ENCODE measurements at places on chromosomes 13 and 19.

GRCh38 chr19:2477141-2477710, 1.3 kb downstream of the GADD45B start:
- DNase-seq = peak; percentile 45

DNA sequence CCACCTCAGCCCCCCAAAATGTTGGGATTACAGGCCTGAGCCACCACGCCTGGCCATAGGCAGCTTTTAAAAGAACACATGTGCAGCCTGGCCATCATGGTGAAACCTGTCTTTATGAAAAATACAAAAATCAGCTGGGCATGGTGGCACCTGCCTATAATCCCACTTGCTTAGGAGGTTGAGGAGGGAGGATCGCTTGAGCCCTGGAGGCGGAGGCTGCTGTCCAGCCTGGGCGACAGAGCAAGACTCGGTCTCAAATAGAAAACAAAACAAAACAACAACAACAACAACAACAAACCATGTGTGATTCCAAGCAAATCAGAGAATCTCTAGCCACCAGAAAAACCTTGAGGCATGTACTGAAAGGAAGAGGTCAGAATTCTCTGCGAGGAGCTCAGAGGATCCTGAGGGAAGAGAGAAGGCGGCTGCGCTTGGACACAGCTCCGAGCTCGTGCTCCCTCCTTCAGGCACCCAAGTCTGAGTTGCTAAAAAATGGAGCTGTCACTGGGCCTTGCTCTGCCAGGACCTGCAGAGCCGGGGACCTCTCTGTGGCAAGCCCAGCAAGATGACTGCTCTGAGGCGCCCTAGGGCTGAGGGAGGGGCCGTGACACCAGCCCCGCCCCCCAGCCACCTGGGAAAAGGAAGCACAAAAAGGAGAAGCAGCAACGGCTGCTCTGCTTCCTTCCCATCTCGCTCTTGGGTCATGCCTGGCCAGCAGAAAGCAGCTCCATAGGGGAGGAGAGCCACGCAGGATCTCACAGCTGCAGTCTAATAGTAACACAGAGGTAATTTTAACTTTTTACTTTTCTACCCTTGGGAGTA, at the start of gene ARL11:
Gene ARL11 (plus strand): TSS at position 677 of the 822 bp plus-strand sequence. CDS start 1,941 bp downstream, outside the sequence.
- DNase-seq = peak; percentile 55

- no peak for DNase-seq
Measured at GRCh38 chr19:18839465-18840287, 7.9 kb downstream of the UPF1 start.

DNA sequence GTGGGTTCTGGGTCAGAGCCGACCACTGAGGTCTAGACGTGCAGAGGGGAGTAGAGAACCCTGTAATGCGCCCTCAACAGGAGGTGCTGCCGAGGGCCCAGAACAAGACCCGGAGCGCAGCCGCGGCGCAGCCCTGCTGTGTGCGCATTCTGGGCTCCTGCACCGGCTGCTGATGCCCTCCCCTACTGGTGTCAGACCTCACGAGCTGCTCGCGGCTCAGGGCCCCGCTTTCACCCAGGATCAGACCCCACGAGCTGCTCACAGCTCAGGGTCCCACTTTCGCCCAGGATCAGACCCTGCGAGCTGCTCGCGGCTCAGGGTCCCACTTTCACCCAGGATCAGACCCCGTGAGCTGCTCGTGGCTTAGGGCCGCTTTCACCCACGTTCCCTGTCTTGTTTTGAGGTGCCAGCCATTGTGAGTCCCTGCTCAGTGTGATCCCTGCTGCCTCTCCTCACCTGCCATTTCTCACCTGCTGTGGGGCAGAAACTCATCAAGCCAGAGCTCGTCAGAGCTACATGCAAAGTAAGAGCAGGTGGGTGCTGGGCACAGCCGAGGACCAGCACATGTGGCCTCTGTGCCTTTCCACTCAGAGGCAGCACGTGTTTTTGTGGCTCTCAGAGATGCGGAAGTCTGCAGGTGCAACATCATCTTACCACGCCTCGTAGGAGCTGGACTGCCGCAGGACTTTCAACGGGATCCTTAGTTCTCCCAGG, 47.0 kb upstream of the C13orf46 start:
- no peak for DNase-seq

GRCh38 chr19:8826371-8826770, 5.7 kb downstream of the ZNF558 start:
- DNase-seq = no peak

GRCh38 chr19:48069435-48069834, 25.6 kb upstream of the CABP5 start:
- DNase-seq = no peak

DNA sequence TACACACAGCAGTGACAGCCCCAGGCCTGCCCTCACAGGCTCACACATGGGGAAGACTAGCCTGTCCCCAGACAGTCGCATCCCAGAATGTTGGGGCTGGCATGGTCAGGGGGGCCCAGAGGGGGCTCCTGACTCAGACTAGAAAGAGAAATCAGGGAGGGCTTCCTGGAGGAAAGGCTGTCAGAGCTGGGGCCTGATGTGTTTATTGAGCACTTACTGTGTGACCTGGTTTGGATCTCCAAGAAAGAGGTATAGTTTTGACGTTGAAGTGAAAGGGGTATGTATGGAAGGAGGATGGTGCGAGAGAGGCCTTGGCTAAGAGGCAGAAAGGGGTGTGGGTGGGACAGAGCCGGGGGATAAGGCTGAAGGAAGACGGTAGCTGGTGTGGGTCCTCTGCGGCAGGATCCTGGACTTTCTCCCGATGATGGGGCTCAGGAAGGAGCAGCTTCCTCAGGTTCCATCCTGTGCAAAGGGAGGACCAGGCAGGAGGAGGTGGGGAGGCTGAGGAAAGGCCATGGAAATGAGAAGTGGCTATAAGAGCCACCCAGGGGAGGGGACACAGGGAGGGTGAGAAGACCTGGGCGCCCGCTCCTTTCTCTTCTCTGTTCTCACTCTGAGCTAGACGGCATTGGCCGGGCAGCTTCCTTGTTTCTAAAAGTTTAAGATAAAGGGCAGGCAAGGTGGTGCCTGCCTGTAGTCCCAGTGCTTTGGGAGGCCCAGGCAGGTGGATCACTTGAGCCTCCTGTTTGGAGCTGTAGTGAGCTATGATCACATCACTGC, 16.1 kb upstream of the BCL3 start:
- no peak for DNase-seq

DNA sequence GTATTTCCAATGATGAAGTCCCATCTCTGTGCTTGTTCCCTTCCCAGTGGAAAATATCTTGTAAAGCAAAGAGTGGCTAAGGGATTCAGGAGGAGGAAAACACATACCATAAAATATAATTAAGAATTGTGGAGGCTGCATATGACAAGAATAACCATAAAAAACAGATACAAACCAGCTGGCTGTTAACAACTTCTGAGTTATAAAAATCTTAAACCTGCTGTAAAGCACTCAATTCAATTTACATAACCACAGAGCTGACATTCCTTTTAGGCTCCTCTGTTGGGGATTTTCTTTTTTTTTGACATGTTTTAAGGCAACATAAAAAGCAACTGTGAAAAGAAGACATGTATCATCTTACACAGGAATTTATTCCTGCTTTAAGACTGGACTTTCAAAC, 207.6 kb downstream of the DACH1 start:
- no peak for DNase-seq

DNA sequence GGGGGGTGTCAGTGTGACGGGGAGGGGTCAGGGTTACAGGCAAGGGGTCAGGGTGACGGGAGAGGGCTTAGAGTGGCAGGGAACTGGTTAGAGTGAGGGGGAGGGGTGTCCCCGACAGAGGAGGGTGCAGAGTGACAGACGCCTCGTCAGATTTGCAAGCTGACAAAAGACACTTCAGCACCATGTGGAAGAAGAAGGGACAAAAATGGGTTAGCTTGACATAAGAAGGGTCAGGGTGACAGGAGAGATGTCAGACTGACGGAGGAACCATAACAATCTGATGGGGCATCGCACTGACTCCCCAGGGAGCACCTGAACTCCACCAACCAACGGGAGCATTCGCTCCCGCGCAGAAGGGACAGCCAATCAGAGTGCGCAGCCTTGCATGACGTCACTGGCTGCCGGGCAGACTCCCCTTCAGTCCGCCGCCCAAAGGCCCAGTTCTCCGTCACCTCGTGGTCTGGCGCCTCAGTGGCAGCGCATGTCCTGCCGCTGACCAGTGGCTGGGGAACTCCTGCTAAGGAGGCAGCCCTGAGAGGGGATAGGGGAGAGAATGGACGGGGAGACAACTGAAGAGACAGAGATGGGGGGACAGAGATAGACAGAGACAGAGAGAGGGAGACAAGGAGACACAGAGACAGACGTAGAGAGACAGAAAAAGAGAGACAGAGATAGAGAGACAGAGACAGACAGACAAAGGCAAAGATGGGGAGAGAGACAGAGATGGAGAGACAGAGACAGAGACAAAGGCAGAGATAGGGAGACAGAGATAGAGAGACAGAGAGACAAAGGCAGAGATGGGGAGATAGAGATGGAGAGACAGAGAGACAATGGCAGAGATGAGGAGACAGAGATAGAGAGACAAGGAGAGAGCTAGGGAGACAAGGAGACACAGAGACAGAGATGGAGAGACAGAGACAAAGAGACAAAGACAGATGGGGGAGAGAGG, 30.2 kb downstream of the C19orf81 start:
- DNase-seq = peak; percentile 89

DNA sequence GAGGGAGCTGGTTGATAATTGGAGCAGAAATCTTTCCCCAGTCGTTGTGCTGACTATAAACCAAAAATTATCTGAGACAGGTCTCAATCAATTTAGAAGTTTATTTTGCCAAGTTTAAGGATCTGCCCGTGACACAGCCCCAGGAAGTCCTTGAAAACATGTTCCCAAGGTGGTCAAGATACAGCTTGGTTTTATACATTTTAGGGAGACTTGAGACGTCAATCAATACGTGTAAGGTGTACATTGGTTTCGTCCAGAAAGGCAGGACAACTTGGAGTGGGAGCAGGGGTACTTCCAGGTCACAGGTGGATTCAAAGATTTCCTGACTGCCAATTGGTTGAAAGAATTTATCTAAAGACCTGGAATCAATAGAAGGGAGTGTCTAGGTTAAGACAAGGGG, 17.6 kb downstream of the CFAP97D2 start:
- DNase-seq = no peak

DNA sequence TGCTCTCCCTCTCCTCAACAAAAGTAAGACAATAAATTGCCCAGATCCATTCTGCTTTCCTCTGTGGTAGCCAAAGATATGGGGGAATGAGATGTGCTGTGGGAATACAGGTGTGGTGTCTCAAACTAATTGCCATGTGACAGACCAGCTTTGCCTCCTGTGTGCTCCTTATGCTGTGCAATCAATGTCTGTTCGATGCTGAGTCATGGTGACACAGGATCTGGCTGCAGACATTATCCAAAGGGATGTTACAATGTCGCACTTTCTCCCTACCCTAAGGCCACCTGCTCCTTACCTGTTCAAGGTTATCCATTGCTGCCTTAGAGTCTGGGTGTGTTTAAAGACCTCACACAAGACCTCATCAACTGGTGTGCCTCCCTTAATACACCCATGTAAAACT, 32.5 kb downstream of the FGF14 start:
- DNase-seq = no peak

DNA sequence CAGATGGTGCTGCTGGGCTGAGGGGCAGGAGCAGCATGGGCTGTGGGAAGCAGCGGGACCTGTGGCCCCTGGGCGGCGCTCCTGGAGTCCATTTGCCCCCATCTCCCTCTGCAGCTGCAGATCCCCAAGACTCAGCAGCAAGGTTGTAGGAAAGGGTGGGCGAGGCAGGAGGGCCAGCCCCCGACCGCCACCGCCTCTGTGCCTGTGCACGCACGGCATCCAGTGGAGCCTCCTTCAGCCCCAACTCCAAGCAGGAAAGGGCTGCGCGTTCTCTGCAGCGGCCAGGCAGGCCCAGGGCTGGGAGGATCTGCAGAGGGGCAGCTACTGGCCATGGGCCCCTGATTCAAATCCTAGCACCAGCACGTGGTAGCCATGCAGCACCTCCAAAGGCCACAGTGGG, 20.8 kb downstream of the DPF1 start:
- no peak for DNase-seq

DNA sequence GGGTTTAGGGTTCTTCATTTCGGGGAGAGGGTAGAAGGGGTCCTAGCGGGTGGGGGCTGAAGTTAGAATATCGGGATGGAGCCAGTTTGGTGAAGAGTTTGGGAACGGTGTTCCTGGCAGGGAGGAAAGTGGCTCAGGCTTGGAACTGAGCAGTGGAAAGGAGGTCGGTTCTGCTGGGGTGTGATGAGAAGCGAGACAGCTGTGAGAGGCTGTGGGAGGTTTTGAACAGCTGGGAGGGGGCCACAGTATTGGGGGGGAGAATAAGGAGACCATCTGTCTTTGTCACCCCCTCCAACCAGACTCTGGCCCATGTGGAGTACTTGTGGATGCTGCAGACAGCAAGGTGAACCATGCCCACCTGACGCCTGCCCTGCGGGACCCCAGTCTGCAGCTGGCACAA, 1.0 kb upstream of the TM6SF2 start:
- DNase-seq = no peak

- DNase-seq = no peak
Measured at GRCh38 chr13:42874221-42874620, 92.8 kb downstream of the FAM216B start.

GRCh38 chr19:43651758-43652545, 12.3 kb upstream of the CADM4 start:
- DNase-seq = peak; percentile 64

DNA sequence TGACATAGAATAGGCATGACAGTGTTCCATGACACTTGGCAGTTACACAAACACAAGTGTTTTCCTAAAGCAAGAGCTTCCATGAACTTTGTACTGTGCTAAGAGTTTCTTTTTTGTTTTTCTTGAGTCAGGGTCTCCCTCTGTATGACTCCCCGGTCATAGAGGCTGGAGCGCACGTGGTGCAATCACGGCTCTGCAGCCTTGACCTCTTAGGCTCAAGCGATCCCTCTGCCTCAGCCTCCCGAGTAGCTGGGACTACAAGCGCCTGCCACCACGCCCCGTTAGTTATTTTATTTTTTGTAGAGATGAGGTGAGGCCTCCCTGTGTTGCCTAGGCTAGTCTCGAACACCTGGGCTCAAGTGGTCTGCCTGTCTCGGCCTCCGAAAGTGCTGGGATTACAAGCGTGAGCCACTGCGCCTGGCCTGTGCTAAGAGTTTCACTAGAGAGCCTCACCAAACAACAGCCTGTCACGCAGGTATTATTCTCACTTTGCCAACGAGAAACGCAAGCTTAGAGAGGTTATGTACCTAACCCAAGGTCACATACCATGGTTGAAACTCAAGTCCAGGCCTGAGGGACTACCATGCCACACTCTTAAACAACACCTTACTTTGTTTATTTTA, 355.9 kb downstream of the KLF12 start:
- no peak for DNase-seq

- no peak for DNase-seq
Measured at GRCh38 chr13:99311748-99312492, 4.7 kb upstream of the GPR183 start.

DNA sequence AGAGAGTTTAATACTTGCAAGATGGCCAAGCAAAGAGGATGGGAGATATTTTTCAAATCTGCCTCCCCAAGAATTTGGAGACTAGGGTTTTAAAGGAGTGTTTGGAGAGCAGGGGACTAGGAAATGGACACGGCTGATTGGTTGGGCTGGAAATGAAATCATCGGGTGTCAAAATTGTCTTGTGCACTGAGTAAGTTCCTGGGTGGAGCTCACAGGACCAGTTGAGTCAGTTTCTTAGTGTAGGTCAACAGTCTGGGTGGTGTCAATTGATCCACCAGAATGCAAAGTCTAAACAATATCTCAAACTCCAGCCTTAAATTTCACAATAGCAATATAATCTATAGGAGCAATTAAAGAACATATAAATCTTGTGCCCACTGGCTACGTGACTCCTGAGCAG, 23.0 kb upstream of the CEACAM4 start:
- no peak for DNase-seq

- peak; percentile 0 for DNase-seq
Measured at GRCh38 chr19:56508290-56508778, 679 bp downstream of the ZNF471 start.

- no peak for DNase-seq
Measured at GRCh38 chr13:97460004-97460775, 26.2 kb downstream of the RAP2A start.
